Left lung (tissue), 14 donors: ENCODE measurements at places on chromosomes 6 and 20. TPM values are rescaled to one million over a fixed set of nuclear protein-coding genes. Genes with fewer than 3 reads are reported as not detected.
A peak's percentile ranks its signal among the peaks of the same experiment; 100 is the strongest.

- no peak overlapping the region for H3K27ac ChIP-seq
- H3K4me3 ChIP-seq, result no peak overlapping the region
- peaks cover 28% of the 10 kb centered on the region for H3K36me3 ChIP-seq
Observed at GRCh38 chr6:10725044-10725443, 2.2 kb downstream of the TMEM14C start.

The PYGB gene
- total RNA-seq, result 81.3 TPM

DNA sequence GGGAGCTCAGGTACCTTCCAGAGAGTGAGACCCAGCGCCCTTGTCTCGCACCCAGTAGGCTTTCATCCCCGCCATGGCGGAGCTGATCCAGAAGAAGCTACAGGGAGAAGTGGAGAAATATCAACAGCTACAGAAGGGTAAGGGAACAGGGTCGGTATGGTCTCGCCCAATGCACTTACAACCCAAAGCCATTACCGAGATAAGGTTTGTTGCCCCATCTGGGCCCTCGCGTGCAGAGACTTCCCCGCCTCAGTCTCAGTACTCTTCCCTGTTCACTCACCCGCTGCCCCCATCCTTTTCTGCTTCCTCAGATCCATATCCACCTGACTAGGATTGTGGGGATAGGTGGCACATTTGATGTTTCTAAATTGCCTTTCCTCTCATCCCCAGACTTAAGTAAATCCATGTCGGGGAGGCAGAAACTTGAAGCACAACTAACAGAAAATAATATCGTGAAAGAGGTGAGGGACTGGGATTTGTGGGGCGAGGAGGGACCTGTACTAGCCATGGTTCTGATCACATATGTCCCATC lies 449 bp downstream of the PFDN6 start:
- H3K4me1 ChIP-seq, result peaks cover 14% of the 10 kb centered on the region
- peak overlapping the region; percentile 68 for H3K27ac ChIP-seq
- H3K36me3 ChIP-seq, result no peaks in the 10 kb centered on the region
- peak overlapping the region; percentile 83 for H3K4me3 ChIP-seq
- DNase-seq, result no peak

The NFKBIE gene
- 12.1 TPM for total RNA-seq

DNA sequence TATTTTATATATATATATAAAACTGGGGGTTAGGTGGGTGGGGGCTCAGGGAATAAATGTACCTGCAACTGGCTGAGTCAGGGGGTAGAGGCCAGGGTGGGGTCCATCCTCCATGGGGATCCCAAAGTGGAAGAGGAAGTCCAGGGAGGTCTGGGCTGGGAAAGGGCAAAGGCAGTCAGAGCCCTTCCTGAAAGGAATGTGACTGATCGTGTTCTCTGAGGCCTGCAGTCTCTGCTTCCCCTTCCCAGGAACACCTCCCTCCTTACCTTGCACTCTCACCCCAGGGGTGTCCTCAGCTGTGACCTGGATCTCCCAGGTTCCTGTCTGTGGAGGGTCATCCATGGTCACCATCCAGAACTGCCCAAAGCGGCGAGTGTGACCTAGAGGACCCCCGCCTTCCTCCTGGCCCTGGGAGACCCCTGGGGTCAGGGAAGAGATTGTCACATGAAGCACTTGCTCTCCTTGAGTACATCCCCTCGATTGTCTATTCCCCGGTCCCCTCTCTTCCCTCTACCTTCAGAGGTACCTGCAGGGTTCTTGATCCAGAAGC lies 4.7 kb downstream of the SAPCD1 start:
- H3K27me3 ChIP-seq, result no peaks in the 10 kb centered on the region
- no peak for DNase-seq
- peaks cover 25% of the 10 kb centered on the region for H3K4me1 ChIP-seq
- H3K4me3 ChIP-seq, result no peak overlapping the region
- H3K27ac ChIP-seq, result no peak overlapping the region
- H3K36me3 ChIP-seq, result no peaks in the 10 kb centered on the region

GRCh38 chr20:39935901-39936300 lies 753.1 kb downstream of the MAFB start:
- no peak overlapping the region for H3K4me3 ChIP-seq
- DNase-seq, result no peak
- no peaks in the 10 kb centered on the region for H3K27me3 ChIP-seq
- H3K36me3 ChIP-seq, result no peaks in the 10 kb centered on the region
- no peaks in the 10 kb centered on the region for H3K4me1 ChIP-seq

GRCh38 chr6:8530785-8531435 lies 95.6 kb upstream of the SLC35B3 start:
- no peaks in the 10 kb centered on the region for H3K27me3 ChIP-seq
- H3K27ac ChIP-seq, result no peak overlapping the region
- no peak for DNase-seq
- H3K36me3 ChIP-seq, result no peaks in the 10 kb centered on the region
- H3K4me3 ChIP-seq, result no peak overlapping the region

DNA sequence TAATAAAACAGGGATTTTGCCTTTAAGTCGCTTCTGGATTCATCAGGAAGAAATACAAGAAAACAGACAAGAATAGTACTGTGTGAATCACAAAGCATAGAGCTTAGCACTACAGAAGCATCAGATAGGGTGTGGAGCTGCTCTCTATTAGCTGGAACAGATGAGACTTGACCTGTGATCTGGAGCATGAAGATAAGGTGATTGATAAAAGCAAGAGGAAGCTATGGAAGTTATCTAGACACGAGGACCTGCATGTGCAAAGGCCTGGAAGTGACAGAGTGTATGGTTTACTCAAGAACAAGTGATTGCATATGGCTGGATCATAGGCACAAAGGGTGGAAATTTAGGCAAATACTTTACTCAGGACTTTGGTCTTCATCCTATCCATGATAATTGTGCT lies 112.9 kb upstream of the MLIP start:
- H3K4me1 ChIP-seq, result no peaks in the 10 kb centered on the region
- no peak overlapping the region for H3K27ac ChIP-seq
- H3K36me3 ChIP-seq, result no peaks in the 10 kb centered on the region
- DNase-seq, result no peak

GRCh38 chr6:107077710-107078109 lies 37.6 kb downstream of the BEND3 start:
- no peaks in the 10 kb centered on the region for H3K27me3 ChIP-seq
- no peak for DNase-seq
- H3K4me1 ChIP-seq, result no peaks in the 10 kb centered on the region
- no peak overlapping the region for H3K4me3 ChIP-seq
- H3K27ac ChIP-seq, result no peak overlapping the region
- no peaks in the 10 kb centered on the region for H3K36me3 ChIP-seq
